Stimulated activated CD4-positive, alpha-beta T cell treated with anti-CD3 and anti-CD28 coated beads, Interleukin-2, amount 100 ng/mL, for 24 hours (primary cell): ENCODE measurements at places on chromosomes 1 and 21.

GRCh38 chr1:156705918-156706656, 704 bp upstream of the CRABP2 start:
- peak; percentile 80 for DNase-seq

- no peak for DNase-seq
These were observed 66.3 kb upstream of the SSX2IP start for GRCh38 chr1:84756455-84757082.

GRCh38 chr1:22592919-22593790, 29.9 kb downstream of the EPHA8 start:
- DNase-seq = no peak

GRCh38 chr1:20416706-20417105, 69.3 kb downstream of the CAMK2N1 start:
- DNase-seq = no peak

DNA sequence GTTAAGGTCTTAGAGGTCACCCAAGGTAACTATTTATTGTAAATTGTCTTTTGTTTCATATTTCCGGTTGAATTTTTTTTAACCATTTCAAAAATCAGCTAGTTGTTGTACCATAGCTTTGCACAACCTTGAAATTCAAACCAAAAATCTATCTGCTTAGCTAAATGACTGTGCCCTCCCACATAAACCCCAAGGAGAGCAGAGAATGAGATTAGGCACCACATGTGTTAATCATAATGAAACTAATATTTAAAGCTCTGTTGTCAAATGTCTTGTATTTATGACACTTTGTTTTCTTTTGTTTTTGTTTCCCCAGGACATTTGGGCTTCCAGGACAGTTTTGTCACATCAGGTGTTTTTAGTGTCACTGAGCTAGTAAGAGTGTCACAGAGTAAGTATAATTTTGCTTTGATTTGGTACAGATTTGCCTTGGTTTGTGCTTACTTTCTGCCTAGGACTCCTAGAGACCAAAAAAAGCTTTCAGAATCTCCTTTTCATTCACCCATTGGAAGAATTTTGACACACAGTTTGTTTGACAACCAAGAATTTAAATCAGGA, 249.9 kb downstream of the NFIA start:
- DNase-seq = no peak

DNA sequence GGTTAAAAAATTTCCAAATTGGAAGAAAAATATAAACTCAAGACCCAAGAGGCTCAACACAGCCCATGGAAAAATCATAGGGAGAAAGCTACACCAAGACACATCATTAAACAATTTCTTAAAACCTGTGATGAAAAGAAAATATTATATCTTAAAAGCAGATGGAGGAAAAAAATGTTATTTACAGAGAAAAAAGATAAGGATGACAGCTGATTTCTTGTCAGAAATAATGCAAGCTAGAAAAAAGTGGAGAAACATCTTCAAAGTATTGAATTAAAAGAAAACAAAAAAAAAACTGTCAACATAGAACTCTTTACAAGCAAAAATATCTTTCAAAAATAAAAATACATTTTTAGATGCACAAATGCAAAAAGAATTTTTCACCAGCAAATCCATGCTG, 930.5 kb downstream of the ADGRL2 start:
- no peak for DNase-seq

DNA sequence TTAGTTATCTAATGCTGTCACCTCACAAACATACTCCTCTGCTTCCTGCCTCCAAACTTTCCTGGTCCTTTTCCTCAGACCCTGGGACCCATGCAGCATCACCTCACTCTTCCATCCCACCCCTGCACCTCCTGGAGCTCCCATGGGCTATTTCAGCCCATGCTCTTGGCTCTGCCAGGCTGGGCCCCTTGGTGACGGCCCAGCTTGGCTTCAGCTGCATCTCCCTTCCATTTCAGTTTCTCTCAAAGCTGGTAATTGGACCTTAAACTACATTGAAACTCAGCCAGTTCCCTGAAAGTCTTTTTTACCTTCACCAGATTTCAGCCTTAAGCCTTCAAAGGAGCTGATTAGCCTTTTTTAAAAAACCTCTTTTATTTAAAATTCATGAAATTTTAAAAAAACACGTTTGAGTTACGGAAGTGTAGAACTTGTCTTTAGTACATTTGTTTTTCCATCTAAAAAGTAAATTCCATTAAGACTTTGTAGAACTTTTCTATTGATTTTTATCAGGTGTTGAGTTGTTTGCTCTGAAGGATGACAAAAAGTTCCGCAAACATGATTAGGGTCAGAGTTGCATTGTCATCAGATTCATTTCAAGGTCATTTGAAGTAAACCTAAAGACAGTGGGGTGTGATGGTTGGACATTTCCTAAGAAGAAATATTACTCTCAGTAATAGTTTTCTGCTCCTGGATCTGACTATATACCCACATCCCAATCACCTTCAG, 33.5 kb downstream of the AGT start:
- DNase-seq = no peak

DNA sequence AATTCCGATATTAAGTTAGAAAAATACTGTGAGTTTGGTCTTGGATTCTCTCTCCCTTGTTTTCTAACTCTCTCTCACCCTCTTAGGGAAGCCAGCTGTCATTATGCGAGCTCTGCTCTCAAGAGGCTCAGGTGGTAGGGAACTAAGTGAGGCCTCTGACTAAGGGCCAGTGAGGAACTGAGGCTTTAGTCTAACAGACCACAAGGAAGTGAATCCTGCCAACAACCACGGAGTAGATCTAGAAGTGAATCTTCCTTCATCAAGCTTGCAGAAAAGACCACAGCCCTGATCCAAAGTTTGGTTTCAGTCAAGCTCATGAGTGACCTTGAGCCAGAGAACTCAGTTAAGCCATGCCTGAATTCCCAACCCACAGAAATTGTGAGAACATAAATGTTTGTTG, 180.1 kb upstream of the PRMT6 start:
- no peak for DNase-seq
